ENCODE measurements at places on chromosomes 7 and 10. TPM values are rescaled to one million over a fixed set of nuclear protein-coding genes. Genes with fewer than 3 reads are reported as not detected.

DNA sequence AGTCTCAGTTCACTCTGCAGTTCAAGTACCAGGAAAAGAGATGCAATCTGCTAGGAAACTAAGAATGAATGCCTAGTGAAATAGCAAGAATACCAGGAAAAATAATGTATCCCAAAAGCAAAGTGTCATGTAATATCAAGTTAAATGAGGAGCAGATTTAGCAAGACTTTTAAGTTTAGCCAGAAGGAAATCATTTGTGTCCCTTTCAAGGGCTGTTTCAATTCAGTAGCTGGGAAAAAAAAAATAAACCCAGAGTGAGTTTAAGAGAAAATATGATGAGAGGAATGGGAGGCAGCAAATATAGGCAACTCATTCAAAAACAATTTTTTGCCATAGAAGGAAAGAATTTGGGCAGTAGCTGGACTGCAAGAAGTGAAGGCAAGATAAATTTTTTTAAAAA, 135.8 kb downstream of the DGKB start:
- DNase-seq = no peak

- DNase-seq = peak; percentile 71
These were observed 336.9 kb upstream of the NPSR1 start for GRCh38 chr7:34320926-34321661.

DNA sequence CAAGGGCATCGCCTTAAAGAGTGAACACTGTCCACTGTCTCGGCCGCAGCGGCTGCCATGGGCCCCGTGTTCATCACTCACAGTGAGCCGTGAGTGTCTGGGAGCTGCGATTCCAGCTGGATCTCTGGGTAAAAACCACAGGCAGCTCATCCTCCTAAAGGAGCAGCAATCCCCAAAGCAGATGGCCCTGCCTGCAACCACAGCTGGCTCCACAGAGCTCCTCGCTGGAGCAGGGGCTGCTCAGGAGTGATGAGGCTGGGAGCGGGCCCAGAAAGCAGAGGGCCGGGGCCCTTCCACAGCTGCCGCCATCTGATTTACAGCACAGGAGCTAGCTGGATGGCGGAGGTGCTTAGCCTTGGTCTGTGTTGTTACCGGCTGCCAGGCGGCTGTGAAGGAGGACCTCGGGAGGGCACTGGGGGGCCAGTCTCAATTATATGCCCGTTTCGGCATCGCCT, 6.6 kb upstream of the TMEM184A start:
- no peak for DNase-seq

DNA sequence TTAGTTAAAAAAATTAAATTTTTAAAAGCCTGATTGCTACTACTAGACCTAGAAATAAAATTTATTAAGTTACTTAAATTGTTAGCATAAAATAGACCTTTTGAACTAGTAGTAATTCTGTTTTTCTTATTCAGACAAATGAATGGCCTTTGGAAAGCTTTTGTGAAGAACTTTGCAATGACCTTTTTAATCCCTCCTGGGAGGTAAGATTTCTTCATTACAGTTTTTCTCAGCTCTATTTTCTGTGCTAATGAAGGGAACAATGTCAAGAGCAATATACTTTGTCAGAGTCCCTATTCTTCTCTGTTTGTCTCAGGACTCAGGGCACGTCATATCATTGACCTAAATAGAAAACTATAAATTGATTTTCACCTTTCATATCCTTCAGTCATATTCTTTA, 33.5 kb downstream of the BTAF1 start:
- DNase-seq = no peak

GRCh38 chr10:52483587-52483986, 169.5 kb downstream of the DKK1 start:
- DNase-seq = no peak

DNA sequence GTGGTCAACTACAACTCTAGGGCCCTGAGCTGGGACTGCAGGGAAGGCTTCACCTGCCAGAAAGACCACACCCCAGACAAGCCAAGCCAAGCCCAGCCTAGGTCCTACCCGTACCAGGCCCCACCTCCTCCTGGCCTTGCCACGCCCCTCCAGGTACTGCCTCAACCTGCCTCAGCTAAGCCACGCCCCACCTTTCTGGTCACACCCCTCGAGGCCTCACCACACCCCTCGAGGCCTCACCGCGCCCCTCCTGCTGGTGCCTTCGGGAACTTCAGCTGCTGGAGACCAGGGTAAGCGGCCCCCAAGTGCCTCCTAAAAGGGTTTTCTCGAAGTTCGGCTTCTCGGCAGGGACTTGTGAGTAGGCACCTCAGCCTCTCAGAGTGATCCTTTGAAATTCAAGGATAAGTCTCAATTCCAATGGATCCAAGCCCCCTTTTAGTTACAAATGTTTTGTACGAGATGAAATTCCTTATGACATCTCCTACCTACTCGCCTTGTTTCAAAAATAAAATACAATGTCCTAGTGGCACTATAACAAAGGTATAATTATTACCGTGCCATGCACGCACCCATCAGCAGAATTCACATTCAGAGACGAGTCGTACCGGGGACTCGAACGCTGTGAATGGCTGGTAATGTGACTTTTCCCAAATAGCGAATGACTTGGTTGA, 171.2 kb downstream of the ARHGAP21 start:
- DNase-seq = no peak

- no peak for DNase-seq
These were observed 24.1 kb upstream of the CHST15 start for GRCh38 chr10:124117511-124117785.

DNA sequence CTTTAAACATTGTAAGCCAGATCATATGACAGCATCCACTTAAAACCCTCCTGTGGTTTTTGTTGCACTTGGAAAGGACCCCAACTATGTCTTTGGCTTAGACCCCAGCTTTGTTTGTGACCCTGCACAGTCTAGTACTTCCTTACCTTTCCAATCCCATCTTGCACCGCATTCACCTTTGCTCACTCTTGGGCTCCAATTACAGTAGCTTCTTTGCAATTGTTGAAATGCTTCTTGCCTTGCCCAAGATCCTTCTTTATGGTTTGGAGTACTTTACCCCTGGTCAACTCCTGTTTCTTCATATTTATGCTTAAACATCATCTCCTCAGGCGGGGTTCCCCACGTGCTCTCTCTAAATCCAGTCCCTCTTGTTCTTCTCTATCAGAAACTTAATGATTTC, 162.6 kb downstream of the PTEN start:
- DNase-seq = no peak

- no peak for DNase-seq
These were observed 37.6 kb downstream of the SGMS1 start for GRCh38 chr10:50585921-50586739.

- no peak for DNase-seq
These were observed 71.2 kb upstream of the INSIG1 start for GRCh38 chr7:155226261-155227003.

DNA sequence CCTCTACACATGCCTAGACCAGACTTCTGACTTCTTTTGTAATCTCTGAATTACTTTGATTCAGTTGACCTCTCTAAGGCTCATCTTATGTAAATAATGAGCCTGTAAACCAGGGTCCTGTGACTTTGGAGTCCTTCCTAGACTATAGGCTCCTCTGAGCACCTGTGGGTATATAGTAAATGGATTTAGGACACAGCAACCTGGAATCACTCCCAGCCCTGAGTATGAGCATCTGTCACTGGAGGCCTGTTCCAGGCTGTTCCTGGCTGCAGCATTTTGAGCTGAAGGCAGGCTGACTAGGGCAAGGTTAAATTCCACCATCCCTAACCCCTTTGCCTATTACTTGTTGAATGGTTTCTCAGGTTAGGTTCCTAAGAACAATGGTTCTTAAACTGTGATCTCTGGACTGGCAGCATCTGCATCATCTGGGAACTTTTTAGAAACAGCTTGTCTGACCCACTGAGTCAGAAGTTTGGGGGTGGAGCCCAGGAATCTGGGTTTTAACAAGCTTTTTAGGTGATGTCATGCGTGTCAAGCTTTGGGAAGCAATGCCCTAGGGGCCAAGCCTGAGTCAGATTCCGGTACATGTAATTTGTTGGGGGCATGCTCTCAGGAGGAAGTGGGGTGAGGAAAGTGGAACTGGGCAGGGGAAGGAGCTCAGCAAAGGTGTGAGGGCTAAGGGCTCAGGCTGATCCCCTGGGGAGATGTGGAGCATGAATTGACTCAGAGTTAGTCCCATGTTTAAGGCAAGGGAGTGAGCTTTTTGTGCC, 28.2 kb downstream of the MINDY4 start:
- no peak for DNase-seq

- no peak for DNase-seq
These were observed 123.0 kb upstream of the FZD8 start for GRCh38 chr10:35765066-35765527.

DNA sequence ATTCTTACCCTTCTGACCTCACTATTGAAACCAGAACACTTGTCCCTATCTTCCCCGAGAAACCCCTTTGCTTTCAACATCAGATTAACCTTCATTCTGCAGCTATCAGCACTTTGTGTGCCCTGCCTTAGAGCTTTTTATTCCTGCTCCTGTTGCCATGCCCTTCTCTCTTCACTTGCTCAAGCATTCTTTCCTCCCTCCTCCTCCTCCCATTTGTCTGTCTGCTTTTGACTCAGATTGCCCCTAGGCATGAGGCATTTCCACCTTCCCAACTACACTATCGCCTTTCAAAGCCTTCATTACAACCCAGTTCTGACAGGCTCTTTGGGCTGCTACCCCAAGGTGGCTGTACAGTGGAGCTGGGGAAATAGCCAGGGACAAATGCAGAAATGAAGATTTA, 143.3 kb downstream of the SLC25A13 start:
- DNase-seq = no peak

- DNase-seq = no peak
These were observed 34.5 kb downstream of the MKI67 start for GRCh38 chr10:128091636-128092210.

- no peak for DNase-seq
These were observed 102.2 kb downstream of the GFRA1 start for GRCh38 chr10:116170815-116171250.

DNA sequence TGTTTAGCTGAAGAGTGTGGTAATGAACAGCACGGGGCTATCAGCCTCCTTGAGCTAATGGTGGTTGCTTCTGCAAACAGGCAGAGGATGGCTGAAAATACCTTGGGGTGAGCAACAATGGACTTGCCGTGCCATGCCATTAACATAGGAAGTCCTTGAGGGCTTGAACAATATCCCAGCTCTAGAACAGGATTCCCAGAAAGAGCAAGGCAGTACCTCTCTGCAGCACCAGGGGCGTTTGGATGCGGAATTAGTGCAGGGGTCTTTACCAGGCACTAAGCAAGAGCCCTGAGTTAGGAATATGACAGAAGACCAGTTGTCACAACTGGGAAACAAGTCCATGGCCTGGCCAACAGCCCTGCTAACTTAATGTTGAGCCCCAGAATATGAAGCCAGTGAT, 143.2 kb upstream of the COBL start:
- no peak for DNase-seq

- no peak for DNase-seq
These were observed 41.6 kb downstream of the POLR3A start for GRCh38 chr10:77987671-77988255.

DNA sequence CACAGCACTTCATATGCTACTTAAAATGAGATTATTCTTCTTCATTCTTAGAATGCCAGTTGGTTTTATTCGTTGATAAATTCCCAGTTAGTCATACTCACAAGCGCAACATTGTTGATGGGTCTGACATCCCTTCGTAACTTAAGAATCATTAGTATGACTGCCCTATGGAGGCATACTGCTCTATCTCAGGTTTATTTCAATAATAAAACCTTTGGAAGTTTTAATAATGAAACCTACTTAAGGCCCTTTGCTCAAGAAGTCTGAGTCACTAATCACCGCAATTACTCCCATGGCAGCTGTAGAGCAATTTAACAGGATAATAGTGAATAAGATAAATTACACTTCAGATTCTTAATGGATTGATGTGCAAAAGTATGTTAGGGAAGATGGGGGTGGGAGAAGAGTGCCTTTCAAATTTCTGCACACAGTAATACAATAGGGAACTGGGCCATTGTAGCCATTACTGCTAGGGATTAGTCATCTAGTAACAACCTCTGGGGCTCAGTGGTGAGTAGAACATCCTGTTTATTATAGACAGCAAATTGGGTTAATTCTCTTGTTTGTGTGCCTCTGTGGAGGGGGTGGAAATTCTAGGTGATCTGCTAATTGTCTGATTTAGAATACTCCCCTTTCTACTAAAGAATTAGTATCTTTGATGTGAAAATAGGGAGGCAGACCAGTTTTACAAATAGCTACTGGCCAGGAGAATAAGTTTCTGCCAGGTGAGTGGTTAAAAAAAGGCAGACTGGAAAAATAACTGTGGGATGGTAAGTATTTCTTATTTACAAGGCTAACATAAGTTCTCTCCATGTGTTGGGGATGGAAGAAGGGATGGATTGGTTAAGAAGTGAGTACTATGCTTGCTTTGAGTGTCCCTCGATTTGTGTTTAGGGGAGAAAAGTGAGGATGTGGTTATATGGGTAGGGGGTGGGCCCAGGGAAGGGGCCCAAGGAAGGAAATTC, 74.5 kb upstream of the VKORC1L1 start:
- no peak for DNase-seq

The LRMDA gene
- 18.0 TPM for polyA plus RNA-seq

The ADAM12 gene
- polyA plus RNA-seq = 26.4 TPM

The SMC3 gene
- polyA plus RNA-seq = 109 TPM

The HOXA9 gene
- polyA plus RNA-seq = 124 TPM

The TWIST1 gene
- 6.6 TPM for polyA plus RNA-seq

The ANKRD7 gene
- 4.3 TPM for polyA plus RNA-seq

The NUTM2E gene
- 0.18 TPM for polyA plus RNA-seq

The RAPGEF5 gene
- 37.6 TPM for polyA plus RNA-seq

The SMO gene
- polyA plus RNA-seq = 111 TPM
